ENCODE measurements at places on chromosomes 2 and 18. TPM values are rescaled to one million over a fixed set of nuclear protein-coding genes. Genes with fewer than 3 reads are reported as not detected.

HDHD2 gene
- polyA plus RNA-seq: 3.5 TPM

TSGA10 gene
- 0.05 TPM for polyA plus RNA-seq

OSR1 gene
- polyA plus RNA-seq: not detected

SLC14A1 gene
- polyA plus RNA-seq: not detected

PSMA8 gene
- not detected for polyA plus RNA-seq

CCDC148 gene
- polyA plus RNA-seq: 0.04 TPM

ABCB11 gene
- 0.16 TPM for polyA plus RNA-seq

SCLY gene
- polyA plus RNA-seq: 22.6 TPM

VAPA gene
- 105 TPM for polyA plus RNA-seq

COL5A2 gene
- 40.6 TPM for polyA plus RNA-seq

WDR33 gene
- polyA plus RNA-seq: 15.2 TPM

SEMA4F gene
- 4.9 TPM for polyA plus RNA-seq

ZSWIM2 gene
- polyA plus RNA-seq: not detected

ACVR1C gene
- 0.03 TPM for polyA plus RNA-seq

DYNAP gene
- polyA plus RNA-seq: not detected

MRPL44 gene
- polyA plus RNA-seq: 17.1 TPM

ZC3H6 gene
- 0.46 TPM for polyA plus RNA-seq

DNA sequence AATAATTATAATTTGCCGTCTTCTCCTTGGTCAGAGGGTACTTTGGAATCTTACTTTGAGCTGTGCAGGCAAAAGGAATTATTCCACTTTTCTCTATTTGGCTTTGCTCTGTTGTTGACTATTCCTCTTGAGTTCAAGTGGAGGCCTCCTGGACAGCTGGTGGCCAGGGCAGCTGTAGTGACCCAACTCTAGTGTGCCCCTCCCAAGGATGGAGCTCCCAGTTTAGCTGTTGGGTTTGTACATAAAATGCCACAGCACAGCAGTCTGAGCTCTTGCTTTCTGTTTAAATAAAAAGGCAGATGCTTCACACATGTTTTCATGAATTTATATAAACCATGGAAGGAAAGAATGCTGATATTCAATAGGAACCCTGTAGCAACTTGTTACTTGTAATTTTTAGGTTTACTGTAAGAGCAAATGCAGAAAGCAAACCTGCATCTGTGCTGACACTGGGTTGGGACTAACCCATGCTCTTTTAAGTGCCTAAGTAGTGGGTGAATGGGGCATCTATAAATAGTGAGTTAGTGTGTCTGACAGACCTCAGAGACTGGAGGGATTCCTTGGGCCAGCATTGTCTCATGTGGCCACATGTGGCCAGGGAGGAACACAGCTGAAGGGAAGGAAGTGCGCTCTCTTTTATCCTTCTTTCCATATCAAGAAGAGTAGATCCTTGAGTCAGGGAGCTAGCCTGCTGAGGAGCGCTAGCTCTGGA lies 121.8 kb downstream of the FHOD3 start:
- DNase-seq: no peak

DNA sequence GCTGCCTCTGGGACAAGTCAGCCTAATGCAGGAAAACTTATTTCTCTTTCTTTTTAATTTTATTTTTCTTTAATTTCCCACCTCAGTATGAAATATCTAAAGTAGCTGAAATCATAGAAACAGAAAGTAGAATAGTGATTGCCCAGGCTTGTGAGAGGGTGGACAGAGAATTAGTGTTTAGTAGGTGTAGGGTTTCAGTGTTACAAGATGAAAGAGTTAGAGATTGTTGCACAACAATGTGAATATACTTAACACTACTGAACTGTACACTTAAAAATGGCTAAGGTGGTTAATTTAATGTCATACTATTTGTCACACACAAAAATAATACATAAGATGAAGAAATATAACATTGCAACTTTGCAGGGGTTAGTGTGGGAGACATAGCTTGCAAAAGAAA lies 80.8 kb downstream of the NAT8 start:
- DNase-seq: no peak

DNA sequence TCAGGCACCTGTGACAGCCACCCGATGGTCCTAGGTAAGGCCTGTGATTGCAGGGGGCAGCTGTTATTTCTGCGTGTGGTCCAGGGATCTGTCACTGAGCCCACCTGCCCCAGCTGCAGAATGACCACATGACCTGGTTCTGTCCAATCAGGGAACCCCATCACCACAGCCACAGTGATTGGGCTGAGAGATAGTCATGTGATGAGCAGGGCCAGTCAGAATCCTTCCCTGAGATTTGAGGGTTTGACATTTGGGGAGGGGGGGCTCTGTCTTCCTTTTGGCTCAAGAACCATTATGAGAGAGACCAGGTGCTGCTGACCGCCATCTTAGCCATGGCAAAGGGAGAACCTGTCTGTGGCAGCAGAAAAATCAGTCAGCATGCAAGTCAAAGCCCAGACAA lies 147.2 kb downstream of the SMAD7 start:
- DNase-seq: no peak

GRCh38 chr2:230269715-230270114 lies 44.2 kb downstream of the SP140 start:
- DNase-seq: no peak

- DNase-seq: no peak
These were observed 52.3 kb downstream of the ZEB2 start for GRCh38 chr2:144467502-144468137.

DNA sequence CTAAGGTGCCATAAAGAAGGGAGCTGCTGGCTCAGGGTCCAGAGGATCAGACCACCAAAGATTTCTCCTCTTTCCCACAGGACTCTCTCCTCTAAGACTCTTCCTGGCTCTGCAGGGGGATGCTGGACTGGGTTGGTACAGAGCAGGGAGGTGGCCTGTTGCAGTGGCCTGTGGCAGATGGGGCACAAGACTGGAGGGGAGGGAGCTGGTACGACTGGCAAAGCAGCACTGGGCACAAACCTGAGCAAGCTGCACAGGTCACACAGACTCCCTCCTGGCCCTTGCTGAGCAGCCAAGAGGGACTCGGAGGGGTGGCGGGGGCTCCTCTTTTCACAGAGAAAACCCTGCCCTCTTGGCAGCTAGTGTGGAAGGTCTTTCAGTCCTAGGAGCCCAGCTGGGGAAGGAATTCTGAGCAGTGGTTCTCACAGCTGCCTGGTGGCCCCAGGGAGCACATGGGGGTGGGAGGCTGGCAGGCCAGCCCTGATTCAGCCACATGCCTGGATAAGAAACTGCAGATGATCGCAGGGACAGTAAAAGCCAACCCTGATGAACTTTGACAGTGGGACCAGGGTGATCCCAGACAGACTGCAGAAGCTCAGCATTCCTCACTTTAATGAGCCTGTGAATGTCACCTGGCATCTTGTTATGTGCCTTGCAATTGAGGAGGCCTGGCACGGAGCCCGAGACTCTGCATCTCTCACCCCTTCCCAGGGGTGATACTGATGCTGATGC lies 32.5 kb upstream of the ACAA2 start:
- no peak for DNase-seq

GRCh38 chr2:187058198-187058597 lies 209.2 kb upstream of the ZSWIM2 start:
- no peak for DNase-seq

- no peak for DNase-seq
These were observed 351.2 kb upstream of the DLGAP1 start for GRCh38 chr18:4806331-4806730.

DNA sequence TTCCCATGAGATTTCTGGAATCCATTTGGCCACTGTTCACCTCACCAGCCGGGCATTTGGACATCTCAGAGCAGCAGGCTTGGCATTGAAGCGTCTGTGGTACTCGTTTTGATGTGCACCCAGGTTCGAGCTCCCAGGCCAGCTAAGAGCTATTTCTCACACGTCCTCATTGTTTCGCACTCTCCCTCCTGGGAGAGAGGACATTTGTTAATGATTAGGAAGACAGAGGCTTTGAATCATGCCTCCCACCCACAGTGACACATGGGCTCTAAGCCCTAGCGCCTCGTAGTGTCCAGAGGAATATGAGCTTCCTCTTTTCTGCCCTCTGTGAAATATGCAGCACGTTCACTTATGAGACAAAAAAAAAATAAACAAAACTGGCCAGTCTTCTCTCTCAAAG lies 361.8 kb downstream of the RND3 start:
- DNase-seq: peak; percentile 7

DNA sequence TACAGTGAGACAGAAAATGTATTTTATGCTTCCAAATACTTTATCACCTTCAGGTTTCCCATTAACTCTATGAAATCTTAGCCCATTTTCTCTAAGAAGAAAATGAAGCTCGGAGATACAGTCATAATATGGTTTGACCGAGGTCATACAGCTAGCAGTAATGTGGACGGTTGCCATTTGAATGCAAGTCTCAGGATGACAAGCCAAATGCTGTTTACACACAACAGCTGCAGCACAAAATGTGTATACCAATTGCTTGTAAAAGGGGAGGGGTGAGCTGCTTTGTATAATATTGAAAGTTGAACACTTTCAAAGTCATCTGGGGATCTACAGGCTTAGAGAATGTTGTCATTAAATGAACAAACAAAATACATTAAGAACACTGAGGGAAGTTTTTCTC lies 93.8 kb upstream of the FSIP2 start:
- no peak for DNase-seq

DNA sequence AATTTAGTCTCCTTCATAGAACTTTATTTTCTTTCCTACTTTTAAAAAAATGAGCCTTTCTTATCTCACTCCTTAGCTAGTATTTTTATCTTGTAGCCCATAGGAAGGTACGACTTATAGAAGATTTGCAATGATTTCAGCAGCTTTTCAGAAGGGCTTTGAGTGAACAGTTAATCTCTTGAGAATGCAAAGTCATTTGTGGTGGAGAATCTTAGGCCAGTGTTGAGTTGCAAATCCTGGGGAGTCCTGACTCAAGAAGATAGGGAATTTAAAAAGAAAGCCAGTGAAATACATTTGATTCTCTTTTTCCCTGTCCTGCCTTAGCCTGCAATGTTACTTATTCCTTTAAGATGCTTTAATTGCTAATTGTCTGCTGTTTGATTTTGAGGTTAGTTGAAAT lies 33.6 kb downstream of the LYPD6 start:
- DNase-seq: no peak

GRCh38 chr18:53443831-53444230 lies 780.6 kb downstream of the MBD2 start:
- no peak for DNase-seq

DNA sequence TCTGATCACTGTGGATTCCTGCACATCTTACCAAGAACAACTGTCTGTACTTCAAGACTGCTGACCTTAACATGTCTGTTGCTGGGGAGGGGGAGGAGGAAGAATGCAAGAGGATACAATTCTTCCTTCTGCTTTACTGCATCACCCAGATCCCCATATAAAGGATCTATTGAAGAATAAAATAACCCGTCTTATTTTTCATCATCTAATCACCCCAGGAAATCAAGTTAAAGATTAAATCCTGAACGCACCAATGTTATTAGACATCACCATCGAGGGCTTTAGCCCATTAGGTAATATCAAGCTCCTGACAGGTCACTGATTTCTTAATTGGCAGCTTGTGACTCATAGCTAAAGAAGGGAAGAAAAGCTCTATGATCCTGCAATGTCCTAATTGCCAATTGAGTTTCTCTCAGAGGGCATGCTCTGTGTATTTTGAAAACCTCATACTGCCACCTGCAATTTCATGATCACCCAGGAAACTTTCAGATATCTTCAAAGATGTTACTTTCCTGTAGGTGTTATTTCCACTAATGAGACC lies 75.4 kb upstream of the KCNE4 start:
- DNase-seq: no peak

DNA sequence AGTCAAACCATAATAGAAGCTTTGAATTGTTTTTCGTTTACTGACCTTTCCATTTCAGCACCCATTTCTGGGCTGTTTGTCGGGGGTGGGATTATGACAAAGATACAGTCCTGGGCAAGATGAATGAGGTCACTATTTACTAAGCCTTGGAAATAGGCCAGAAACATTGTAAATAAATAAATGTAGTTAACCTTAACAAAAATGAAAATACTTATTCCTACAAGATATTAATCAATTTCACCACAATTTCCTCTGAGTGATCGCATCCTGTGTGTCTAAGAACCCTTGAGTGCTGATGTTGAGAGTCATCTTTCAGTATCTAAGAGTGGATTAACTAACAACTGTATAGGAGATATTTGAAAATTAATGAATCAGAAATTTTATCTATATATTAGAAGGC lies 14.0 kb downstream of the ITGA4 start:
- DNase-seq: no peak

DNA sequence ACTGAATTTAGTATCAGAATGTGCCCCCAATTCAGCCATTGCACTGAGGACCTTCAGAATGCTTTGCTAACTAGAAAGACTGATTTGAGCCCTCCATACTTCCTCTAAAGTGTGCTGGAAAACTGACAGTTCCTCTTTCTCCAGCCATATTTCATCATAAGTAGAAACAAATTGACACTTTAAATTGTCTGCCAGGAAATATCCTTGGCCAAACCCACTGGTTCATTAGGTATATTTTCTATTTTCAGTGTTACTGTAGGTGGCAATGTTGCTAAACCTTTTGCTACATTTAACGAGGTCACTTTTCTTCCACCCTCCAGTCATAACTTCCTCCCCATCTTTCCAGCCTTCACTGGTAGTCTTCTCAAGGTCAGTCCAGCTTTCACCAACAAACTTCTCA lies 21.5 kb downstream of the SP5 start:
- DNase-seq: no peak

- no peak for DNase-seq
These were observed 704.5 kb upstream of the RAB6C start for GRCh38 chr2:129274918-129275317.

GRCh38 chr18:49663899-49664890 lies 102.3 kb downstream of the LIPG start:
- peak; percentile 97 for DNase-seq

- no peak for DNase-seq
These were observed 133.7 kb downstream of the ACOXL start for GRCh38 chr2:110866045-110866444.

- DNase-seq: no peak
These were observed 1003.5 kb downstream of the TSN start for GRCh38 chr2:122758967-122759366.

GRCh38 chr18:43589611-43590151 lies 312.4 kb upstream of the SYT4 start:
- DNase-seq: no peak

DNA sequence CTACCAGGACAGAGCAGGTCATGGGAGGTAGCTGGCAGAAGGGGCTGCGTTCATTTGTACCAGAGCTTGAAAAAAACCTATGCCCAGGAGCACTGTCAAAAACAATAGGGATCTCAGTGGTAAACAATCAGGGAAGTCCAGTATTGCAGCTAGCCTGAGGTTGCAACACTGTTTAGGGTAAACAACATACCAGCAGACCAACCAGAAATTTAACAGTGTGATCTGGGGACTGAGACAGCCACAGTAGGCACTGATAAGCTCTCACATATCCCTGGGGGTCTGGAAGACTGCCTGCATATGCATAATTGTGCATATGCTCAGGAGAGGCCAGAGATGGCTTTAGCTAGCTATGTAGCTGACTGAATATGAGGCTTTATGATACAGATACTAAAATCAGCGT lies 12.0 kb upstream of the ZCCHC2 start:
- no peak for DNase-seq

- no peak for DNase-seq
These were observed 253.6 kb downstream of the PRKCE start for GRCh38 chr2:45904946-45905631.
